Activated CD4-positive, alpha-beta T cell treated with anti-CD3 and anti-CD28 coated beads, Interleukin-2, amount 50 U/mL, for 48 hours (primary cell): ENCODE measurements at places on chromosomes 16 and 17.

- no peak for DNase-seq
These were observed 5.3 kb downstream of the PLD6 start for GRCh38 chr17:17200831-17201230.

GRCh38 chr17:39737206-39737759 is 455 bp upstream of the GRB7 start:
- DNase-seq = no peak

DNA sequence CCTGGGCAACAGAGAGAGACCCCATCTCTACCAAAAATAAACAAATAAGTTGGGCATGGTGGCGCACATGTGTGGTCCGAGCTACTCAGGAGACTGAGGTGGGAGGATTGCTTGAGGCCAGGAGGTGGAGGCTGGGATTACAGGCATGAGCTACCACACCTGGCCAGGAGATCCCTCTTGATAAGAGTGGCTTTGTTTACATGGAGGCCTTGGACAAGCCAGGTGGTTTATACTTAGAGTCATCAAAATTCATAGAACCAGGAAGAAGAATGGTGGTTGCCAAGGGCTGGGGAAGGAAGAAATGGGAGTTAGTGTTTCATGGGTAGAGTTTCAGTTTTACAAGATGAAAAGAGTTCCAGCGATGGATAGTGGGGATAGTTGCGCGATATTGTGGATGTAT is 8.8 kb upstream of the ZFP1 start:
- no peak for DNase-seq

GRCh38 chr16:17459903-17460521 is 10.7 kb downstream of the XYLT1 start:
- DNase-seq = no peak

GRCh38 chr16:50285406-50286003 is 19.2 kb downstream of the ADCY7 start:
- DNase-seq = no peak

DNA sequence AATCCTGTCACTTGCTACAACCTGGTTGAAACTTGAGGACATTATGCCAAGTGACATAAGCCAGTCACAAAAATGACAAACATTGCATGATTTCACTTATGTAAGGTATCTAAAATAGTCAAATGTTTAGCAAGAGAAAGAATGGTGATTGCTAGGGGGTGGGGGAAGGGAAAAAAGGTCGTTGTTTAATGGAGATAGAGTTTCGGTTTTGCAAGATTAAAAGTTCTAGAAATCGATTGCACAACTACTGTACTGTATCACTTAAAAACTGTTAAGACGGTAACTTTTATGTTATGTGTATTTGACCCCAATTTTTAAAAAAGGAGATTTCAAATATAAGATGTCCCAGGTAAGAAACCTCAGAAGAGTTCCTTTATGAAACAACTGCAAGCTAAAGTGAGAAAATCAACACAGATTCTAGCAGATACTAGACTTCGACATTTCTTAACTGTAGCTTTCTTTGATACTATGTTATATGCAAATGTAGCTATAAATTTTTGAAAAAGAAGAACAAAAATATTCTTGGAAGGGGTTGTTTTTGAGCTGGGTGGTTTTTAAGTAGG is 5.9 kb downstream of the MEOX1 start:
- no peak for DNase-seq

DNA sequence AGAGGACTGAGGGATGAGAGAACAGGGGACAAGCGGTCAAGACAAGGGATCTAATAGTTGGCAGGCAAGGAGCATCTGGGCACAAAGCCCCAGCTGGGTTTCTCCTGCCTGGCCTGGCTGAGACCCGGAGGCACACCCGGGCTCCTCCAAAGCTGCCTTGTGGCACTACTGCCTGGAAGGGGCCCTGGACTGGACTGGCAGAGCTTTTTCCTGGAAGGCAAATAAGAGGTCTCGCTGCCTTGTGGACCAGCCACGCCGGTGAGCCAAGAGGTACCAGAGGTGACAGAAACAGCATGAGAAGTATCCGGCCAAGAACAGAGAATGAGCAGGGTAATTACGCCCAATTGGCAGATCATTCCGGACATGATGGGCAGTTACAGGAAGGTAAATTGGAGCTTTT is 64.6 kb downstream of the GTF3C1 start:
- DNase-seq = no peak

DNA sequence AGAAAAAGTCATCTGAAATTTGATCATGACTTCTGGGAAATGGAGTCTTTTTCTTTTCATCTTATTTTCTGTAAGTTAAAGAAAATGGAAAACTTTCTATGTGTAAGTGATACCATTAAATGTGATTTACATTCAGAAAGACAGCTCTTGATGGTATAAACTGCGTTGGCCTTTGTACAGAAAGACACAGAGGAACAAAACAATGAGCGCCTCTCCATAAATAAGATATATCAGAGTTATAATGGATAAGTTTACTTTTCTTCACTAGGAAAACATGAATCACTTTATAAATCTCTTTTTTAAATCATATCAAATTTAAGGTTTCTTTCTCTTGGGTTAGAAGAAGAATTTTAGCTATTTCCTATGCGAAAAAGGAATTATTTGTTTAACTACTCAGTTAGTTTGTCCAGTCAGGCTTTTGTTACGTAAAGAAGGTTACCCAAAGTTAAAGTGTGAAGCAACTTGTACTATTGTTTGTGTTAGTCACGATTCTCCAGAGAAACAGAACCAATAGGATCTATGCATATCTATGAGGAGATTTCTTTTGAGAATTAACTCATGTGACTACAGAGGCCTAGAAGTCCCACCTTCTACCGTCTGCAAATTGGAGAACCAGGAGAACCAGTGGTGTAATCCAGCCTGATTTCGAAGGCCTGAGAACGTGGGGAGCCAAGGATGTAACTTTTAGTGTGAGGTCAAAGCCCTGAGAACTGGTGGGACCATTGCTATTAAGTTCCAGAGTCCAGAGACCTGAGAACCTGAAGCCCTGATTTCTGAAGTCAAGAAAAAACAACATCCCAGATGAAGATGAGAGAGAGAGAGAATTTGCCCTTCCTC is 295.4 kb upstream of the KCNJ16 start:
- DNase-seq = no peak

- DNase-seq = no peak
These were observed 11.3 kb upstream of the RASD1 start for GRCh38 chr17:17507465-17508011.

- no peak for DNase-seq
These were observed 50.5 kb downstream of the ASIC2 start for GRCh38 chr17:33242375-33243124.

- DNase-seq = no peak
These were observed 1.8 kb downstream of the MAP3K14 start for GRCh38 chr17:45314741-45315647.
